ENCODE measurements at places on chromosomes 7 and 10.

- DNase-seq = no peak
These were observed 100.6 kb downstream of the GRB10 start for GRCh38 chr7:50682079-50682478.

GRCh38 chr10:48681740-48682139 is 2.9 kb upstream of the WDFY4 start:
- no peak for DNase-seq

DNA sequence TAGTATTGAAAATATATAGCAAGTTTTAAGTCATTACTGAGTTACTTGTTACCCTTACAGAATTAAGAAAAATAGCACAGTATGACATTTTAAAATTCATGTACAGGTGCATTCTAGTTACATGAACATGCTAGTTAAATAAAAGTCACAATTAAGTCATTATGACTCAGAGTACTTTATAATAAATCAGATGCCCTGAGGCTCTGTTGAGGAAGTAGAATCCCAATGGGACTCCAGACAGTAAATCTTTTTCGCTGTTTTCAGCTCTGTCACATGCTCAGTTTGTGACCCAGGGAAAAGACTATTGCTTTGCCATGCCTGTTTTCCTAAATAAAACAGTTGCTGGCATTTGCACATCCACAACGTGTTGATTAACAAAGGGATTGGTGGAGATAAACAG is 21.0 kb downstream of the NUDT13 start:
- DNase-seq = no peak

GRCh38 chr10:76037531-76038155 is 606.2 kb downstream of the LRMDA start:
- no peak for DNase-seq

DNA sequence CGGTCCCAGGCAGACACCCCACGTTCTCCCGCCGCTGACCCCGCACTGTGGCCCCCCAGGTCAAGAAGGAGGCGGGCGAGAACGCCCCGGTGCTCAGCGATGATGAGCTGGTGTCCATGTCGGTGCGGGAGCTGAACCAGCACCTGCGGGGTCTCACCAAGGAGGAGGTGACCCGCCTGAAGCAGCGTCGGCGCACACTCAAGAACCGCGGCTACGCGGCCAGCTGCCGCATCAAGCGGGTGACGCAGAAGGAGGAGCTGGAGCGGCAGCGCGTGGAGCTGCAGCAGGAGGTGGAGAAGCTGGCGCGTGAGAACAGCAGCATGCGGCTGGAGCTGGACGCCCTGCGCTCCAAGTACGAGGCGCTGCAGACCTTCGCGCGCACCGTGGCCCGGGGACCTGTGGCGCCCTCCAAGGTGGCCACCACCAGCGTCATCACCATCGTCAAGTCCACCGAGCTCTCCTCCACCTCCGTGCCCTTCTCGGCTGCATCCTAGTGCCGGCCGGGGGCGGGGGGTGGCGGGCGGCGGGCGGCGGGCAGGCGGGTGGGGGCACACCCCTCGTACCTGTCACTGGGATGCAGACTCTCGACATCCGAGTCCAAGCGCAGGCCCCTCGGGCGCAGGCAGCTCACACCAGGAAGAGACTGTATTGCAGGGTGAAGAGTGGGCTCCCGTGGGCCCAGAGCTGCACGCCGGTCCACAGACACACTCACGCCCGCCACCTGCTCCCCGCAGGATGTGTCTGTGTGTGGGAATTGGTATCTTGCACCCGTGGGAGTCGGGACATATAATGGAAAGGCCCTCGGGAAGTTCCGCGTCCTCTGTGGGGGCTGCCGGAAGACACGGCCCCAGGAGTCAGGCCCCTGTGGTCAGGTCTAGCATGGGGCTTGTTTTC is 9.6 kb downstream of the MAFK start:
- DNase-seq = no peak

GRCh38 chr7:16417906-16418305 is 3.4 kb downstream of the CRPPA start:
- no peak for DNase-seq

- DNase-seq = no peak
These were observed 36.4 kb upstream of the ASL start for GRCh38 chr7:66039094-66039670.

GRCh38 chr10:68897336-68897741 is 3.8 kb upstream of the DDX50 start:
- DNase-seq = no peak

GRCh38 chr7:126065766-126066165 is 1136.1 kb upstream of the POT1 start:
- no peak for DNase-seq

DNA sequence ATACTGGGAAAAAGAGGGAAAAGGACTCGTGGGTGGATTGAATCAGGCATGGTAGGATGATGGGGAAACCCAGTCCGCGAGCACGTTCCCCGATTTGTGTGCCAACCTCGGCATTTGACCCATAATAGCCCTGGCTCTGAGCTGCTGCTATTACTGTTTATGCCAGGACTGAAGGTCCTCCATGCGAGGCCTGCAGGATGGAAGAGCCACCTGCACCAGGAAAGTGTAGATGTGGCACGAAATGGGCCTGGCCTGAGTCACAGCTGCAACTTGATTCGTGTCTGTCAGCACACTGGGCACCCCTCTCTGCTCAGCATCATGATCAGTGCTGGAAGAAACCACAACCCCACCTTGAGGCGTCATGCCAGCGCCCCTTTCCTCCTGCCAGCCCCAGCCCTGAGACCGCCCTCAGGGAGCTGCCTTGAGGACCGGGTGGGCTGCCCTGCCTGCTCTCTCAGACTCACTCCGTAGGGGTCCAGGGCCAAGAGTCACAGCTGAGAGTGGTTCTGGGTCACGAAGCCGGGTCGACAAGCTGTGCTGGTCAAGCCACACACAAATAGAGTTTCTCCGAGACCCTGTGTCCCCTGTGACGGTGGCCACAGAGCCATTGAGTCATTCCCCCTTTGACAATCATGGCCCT is 74.4 kb downstream of the CHST15 start:
- no peak for DNase-seq

- no peak for DNase-seq
These were observed 31.9 kb downstream of the SLC26A4 start for GRCh38 chr7:107692501-107692900.

DNA sequence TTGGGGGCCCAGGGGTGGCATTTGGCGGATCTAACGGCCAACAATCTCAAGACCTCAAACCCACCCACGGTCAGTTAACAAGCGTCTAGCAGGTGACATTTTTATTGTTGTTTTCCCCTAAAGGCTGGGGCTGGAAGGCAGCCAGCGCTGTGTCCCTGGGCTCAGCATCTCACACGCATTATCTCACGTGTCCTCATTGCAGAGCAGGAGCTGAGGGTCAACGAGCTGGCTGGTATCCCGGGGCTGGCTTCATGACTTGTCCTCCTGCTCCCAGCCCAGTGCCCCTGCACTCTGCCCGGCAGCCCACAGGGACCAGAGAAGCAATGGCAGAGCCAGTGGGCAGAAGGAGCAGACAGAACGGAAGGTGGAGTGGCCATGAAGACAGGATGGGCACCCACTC is 54.4 kb upstream of the TMEM273 start:
- DNase-seq = no peak

GRCh38 chr7:91918356-91918755 is 22.3 kb upstream of the AKAP9 start:
- no peak for DNase-seq

DNA sequence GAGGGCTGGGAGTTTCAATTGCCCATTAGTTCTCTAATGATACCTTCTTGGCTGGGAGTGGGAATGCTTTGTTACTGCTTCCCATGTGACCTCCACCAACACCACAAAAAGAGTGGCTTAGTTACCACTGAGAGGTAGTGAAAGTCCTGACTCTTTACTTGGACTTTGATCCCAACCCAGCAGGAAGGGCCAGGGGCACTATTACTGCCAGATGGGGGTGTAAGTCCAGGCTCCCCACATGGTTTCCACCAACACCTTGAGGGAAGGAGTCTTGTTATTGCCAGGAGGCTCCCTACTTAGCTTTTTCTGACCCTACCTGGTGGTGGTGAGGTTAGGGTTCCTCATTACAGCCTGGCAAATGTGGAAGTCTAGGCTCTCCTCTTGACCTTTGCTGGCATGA is 11.4 kb downstream of the GGCT start:
- no peak for DNase-seq

DNA sequence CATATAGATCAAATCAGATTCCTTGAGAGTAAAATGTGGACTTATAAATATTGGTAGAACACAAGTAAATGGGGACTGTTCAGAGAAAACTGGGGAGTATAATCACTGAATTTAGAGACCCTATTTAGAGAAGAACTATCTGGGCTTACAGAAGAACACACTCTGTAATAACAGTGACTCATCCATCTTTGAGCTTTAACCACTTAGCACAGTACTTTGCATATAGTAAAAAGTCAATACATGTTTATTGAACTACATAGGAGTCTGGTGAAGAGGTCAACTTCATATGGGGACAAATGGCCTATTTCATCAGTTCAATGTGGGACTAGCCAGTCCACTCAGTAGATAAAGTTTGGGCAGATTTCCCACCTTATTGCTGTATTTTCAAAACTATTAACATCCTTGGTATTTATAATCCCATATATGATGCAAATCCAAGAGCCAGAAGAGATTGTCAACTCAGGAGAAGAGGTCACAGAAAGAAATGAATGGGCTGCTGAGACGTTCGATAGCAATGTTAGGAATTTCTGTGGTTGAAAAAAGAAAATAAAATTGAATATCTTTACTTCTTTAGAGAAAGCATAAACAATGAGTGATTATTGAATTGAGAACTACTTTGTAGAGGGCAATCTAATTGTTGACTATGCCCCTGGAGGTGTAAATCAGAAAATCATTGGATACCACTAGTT is 119.3 kb upstream of the CACNA2D1 start:
- DNase-seq = no peak

GRCh38 chr10:84921701-84922100 is 593.3 kb downstream of the CCSER2 start:
- DNase-seq = no peak

- no peak for DNase-seq
These were observed 258.2 kb upstream of the NPY start for GRCh38 chr7:24025765-24026164.

DNA sequence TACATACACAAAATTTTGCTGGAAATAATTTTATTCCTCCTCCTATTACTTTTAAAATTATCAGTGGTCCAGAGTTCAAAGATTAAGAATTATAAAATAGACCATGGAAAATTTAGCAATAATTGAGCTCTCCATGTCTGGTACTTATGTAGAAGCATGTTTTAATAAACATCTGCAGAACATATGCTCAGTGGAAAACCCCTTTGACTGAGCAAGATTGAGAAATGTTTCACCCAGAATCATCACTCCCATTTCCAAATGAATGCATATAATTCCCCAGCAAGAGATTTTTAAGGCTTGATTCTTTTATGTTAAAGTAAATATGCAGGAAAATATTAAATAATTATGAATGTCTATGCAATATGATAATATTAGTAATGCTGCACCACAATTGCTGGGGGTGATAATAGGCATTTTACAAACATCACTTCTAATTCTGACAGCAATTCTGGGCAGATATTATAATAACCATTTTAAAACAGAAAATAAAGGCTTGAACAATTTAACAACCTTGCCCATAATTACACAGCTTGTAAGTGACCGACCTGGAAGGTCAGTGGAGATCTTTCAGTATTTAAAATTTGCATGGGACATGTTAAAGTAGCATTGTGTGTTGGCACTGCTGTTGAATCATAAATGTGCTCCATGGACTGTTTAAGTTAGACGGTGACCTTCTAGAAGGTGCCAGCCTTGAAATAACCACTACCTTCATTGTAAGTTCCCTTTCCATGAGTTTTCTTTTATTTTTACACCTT is 45.6 kb upstream of the TES start:
- no peak for DNase-seq

- DNase-seq = no peak
These were observed 29.0 kb downstream of the CPXM2 start for GRCh38 chr10:123862421-123863182.

DNA sequence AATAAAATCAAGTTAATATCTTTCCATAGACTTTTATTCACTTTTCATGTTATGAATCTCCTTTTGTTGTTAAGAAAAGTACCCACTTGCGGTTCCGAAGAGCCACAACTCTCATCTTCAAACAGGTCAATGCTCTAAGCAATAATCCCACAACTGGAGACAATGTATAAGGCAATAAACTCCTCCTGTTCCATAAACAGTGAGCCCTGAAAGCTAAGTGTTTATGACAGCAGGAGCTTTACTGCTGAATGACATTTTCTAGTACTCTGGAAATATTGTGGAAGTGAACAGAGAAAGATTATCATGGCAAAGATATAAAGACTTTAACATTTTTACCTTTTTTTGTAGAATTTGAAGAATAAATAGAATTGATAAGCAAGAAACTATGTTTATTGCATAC is 213.5 kb upstream of the MBL2 start:
- no peak for DNase-seq

DNA sequence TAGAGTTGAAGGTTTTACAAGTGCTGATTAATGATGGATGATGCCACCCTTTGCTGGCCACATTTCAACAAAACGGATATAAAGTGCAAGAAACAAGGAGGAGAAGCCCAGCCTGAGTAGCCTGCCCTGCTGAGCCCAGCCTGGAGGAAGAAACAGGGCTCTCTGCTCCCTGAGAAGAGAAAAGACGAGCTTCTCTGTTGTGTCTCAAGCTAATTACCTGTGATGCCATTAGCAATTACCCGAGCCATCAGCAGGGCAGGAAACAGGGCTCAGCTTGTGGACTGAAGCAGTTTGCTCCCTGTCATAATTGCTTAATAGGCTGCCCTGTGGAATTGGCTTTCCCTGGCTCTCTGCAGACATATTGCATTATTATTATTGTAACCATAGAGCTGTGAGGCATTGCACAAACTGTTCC is 709.3 kb upstream of the AUTS2 start:
- DNase-seq = no peak

- no peak for DNase-seq
These were observed 10.2 kb upstream of the REPIN1 start for GRCh38 chr7:150358433-150358832.

GRCh38 chr10:131860311-131860710 is 40.5 kb upstream of the PPP2R2D start:
- DNase-seq = no peak

GRCh38 chr10:101130141-101130540 is 959 bp upstream of the TLX1 start:
- no peak for DNase-seq

DNA sequence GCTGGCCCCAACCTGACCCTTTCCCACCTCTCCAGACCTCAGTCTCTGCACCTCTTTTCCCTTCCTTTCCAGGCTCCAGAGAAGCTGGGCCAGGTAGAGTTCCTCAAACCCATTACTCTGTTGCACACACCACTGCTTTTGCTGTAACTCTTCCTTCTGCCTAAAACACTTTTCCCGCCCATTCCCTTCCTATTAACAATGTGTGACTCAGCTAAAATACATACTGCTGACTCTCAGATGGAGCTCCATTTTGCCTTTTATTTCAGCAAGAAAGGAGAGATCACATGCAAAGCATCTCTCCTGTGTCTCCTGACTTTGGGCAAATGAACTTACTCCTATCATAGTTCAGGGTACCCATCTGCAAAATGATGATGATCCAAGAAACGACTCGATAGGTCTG is 201.0 kb downstream of the CALN1 start:
- DNase-seq = no peak

GRCh38 chr7:132045481-132045980 is 489.1 kb upstream of the PODXL start:
- no peak for DNase-seq
